Stimulated activated CD8-positive, alpha-beta memory T cell treated with anti-CD3 and anti-CD28 coated beads, Interleukin-4, amount 100 ng/mL, for 48 hours (primary cell): ENCODE measurements at places on chromosomes 5 and 9.

GRCh38 chr5:33612386-33612785 is 171.6 kb downstream of the TARS1 start:
- no peak for DNase-seq

- DNase-seq, result no peak
Measured at GRCh38 chr9:18684593-18685317, 210.8 kb downstream of the ADAMTSL1 start.

DNA sequence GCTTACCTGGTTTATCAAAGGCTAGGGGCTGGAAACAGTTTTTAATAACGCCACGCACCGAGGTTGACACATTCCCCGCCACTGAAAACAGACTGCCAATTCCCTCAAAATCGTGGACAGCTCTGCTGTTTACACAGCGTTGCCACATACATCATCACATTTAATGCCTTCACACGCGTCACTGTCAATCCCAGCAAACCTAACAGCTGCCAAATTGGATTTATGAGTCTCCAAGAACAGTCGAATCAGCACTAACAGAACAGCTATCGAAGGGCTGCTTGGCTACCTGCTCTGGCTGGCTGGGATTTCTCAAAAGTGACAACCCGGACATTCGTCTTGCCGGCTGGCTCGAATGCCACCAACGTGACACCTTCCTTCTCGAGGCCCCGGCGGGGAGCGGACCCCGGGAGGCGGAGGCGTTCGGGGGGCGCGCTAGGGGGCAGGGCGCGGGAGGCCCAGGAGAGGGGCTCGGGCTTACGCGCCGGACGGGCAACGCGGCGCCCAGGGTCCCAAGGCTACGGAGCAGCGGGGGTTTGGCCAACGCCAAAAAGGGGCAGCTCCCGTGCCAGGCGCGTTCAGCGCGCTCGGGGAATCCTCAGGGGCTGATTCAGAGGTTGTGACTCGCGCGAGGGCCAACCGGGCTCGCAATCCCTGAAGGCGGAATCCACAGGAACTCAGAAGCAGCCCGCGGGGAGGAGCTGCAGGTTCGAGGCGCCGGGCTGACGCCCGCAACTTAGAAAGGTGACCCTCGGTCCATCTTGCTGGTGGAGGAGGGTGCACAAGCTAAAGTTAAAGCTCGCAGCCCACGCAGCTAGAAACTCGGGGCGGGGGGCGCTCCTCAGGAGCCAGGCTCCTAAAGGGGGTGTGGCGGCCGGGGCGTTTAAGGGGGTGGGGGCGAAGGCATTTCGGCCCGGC is 1.2 kb downstream of the CDC14B start:
- peak; percentile 38 for DNase-seq

DNA sequence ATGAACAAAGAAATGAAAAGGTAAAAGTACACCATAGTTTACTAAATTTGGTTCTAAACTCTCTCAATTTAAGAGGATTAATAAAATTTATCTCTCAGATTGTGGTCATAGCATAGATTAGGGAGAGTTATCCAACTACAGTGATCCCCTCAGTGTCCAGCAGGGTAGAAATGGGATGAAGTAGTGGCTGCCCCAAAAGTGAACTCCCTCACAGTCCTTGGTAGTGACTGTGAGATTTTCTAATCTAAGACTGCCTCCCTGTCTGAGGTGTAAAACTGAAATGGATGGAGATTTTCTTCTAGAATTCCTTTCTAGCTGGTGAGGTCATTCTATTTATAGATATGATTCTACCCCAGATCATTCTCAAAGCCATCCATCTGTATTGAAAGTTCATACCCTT is 455.5 kb downstream of the ACTL7B start:
- DNase-seq, result no peak

GRCh38 chr5:169580964-169581363 is 2.6 kb upstream of the SPDL1 start:
- no peak for DNase-seq

- DNase-seq, result no peak
Measured at GRCh38 chr5:33379757-33380156, 61.0 kb upstream of the TARS1 start.

DNA sequence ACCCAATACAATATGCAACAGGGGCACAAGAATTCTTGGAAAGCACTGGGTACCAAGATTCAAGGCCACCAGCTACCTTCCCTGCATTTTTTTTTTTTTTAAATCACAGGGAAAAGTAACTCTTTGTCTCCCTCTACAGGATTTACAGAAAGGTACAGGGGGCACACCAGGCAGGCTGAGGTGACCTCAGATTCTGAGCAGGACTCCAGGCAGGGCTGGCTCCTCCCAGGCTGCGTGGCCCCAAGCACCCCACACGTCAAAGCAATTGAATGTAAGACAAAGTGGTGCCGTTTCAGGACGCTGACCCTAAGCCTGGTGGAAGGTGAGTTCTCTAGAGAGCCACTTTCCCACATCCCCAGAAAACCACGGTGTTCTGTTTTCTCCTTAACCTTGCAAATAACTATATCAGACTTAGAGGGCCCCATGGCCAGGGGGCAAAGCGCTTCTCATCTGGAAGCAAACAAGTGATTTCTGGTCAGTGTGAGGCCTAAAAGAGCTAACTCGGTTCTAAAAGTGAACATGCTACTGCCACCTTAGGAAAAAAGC is 222.6 kb downstream of the ROR2 start:
- DNase-seq, result peak; percentile 54

GRCh38 chr9:32347571-32347970 is 36.9 kb upstream of the ACO1 start:
- no peak for DNase-seq
